T-helper 17 cell (primary cell): ENCODE measurements at places on chromosomes 5 and 9.

- peaks cover 3% of the 10 kb centered on the region for H3K4me1 ChIP-seq
- H3K27me3 ChIP-seq = peaks cover 15% of the 10 kb centered on the region
- H3K27ac ChIP-seq = no peak overlapping the region
- peaks cover 5% of the 10 kb centered on the region for H3K36me3 ChIP-seq
Measured at GRCh38 chr5:159496773-159497172, 166.5 kb upstream of the IL12B start.

GRCh38 chr5:143933451-143933850, 121.5 kb downstream of the HMHB1 start:
- no peaks in the 10 kb centered on the region for H3K27me3 ChIP-seq
- no peak overlapping the region for H3K27ac ChIP-seq
- H3K4me1 ChIP-seq = no peaks in the 10 kb centered on the region
- H3K36me3 ChIP-seq = peaks cover 4% of the 10 kb centered on the region
- no peak overlapping the region for H3K4me3 ChIP-seq
- no peak for DNase-seq

DNA sequence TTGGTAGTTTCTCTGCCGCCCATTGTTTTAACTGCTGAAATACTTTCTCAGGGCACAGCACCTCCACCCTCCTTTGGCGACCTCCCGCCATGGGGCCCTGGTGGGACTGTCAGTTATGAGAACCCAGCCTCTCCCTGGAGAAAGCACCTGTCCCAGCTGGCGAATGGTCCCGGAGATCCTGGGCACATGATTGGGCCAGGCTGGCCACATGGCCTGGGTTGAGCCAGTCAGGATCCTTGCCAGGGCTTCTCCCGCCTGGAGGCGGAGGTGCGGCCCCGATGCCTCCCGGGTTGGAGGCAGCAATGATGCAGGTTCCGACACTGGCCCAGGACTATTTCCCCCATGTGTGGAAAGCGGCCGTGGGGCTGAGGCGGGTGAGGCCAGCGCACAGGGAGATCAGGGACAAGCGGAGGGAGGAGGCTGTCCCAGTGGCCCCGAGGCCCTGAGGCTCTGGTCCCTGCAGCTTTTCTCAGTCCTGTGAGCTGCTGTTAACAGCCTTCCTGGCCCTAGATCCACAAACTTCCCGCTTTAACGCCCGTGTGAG, 13.6 kb downstream of the UNC5A start:
- peaks cover 2% of the 10 kb centered on the region for H3K36me3 ChIP-seq
- no peak overlapping the region for H3K27ac ChIP-seq
- no peak for DNase-seq
- H3K4me3 ChIP-seq = no peak overlapping the region

- peaks cover 58% of the 10 kb centered on the region for H3K4me1 ChIP-seq
- H3K36me3 ChIP-seq = peaks cover 2% of the 10 kb centered on the region
- H3K27me3 ChIP-seq = no peaks in the 10 kb centered on the region
- H3K27ac ChIP-seq = peak overlapping the region; percentile 67
- no peak for DNase-seq
- no peak overlapping the region for H3K4me3 ChIP-seq
Measured at GRCh38 chr5:96968614-96969013, 32.7 kb downstream of the LNPEP start.

GRCh38 chr5:63211448-63212132, 633.0 kb downstream of the LRRC70 start:
- no peaks in the 10 kb centered on the region for H3K4me1 ChIP-seq
- DNase-seq = no peak
- H3K4me3 ChIP-seq = no peak overlapping the region
- no peak overlapping the region for H3K27ac ChIP-seq

- H3K27me3 ChIP-seq = no peaks in the 10 kb centered on the region
- H3K36me3 ChIP-seq = no peaks in the 10 kb centered on the region
- no peak overlapping the region for H3K27ac ChIP-seq
Measured at GRCh38 chr5:32949286-32949970, 238.3 kb downstream of the NPR3 start.

- H3K27ac ChIP-seq = no peak overlapping the region
- H3K4me3 ChIP-seq = no peak overlapping the region
- peaks cover 3% of the 10 kb centered on the region for H3K4me1 ChIP-seq
- no peak for DNase-seq
- no peaks in the 10 kb centered on the region for H3K36me3 ChIP-seq
- H3K27me3 ChIP-seq = peaks cover 66% of the 10 kb centered on the region
Measured at GRCh38 chr9:115121181-115121580, 3.2 kb upstream of the TNC start.

GRCh38 chr5:51396797-51397196, 13.5 kb downstream of the ISL1 start:
- H3K4me1 ChIP-seq = no peaks in the 10 kb centered on the region
- no peak for DNase-seq
- H3K36me3 ChIP-seq = no peaks in the 10 kb centered on the region
- H3K4me3 ChIP-seq = no peak overlapping the region

DNA sequence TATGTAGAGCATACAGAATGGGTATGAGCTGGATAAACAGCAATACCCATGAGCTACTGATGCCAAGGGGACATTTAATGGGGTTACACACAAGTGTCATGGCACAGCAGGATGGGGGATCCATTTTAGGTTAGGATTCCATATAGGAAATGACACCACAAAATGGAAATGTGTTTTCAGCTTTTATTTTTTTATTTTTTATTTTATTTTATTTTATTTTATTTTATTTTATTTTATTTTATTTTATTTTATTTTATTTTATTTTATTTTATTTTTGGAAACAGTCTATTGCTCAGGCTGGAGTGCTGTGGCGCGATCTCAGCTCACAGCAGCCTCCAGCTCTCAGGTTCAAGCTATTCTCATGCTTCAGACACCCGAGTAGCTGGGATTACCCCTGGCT, 11.6 kb downstream of the ZNF474 start:
- peaks cover 17% of the 10 kb centered on the region for H3K4me1 ChIP-seq
- no peaks in the 10 kb centered on the region for H3K36me3 ChIP-seq
- H3K27ac ChIP-seq = no peak overlapping the region
- H3K4me3 ChIP-seq = no peak overlapping the region

DNA sequence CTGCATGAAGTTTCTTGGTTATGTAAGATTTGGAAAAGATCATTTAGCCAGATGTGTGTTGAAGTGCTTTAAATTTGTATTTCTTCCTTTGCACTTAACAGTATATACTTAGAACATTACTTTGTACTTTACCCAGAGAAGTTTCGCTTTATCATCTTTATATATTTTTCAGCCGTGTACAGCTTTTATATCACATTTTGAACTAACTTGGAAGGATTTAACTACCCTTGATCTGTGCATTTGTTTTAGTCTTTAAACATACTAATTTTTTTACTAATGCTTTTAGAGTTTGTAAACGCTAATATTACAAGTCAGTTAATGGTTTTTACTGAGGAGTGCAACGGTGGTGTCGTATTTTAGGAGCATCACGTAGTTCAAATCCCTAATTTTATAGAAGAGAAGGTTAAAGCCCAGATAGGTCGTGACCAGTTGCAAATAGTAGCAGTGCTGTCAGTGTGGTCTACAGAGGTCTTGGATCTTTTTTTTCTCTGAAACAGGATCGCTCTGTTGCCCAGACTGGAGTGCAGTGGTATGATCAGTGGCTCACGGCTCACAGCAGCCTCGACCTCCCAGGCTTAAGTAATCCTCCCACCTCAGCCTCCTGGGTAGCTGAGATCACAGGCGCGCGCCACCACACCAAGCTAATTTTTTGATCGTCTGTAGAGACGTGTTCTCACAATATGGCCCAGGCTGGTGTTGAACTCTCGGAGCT, 2.0 kb downstream of the MATR3 start:
- peaks cover 3% of the 10 kb centered on the region for H3K36me3 ChIP-seq
- DNase-seq = no peak
- no peaks in the 10 kb centered on the region for H3K27me3 ChIP-seq
- peak overlapping the region; percentile 96 for H3K27ac ChIP-seq
- peak overlapping the region; percentile 96 for H3K4me3 ChIP-seq

- H3K4me1 ChIP-seq = peaks cover 6% of the 10 kb centered on the region
- H3K27ac ChIP-seq = no peak overlapping the region
- no peak for DNase-seq
Measured at GRCh38 chr5:95283761-95284571, 928 bp downstream of the MCTP1 start.

DNA sequence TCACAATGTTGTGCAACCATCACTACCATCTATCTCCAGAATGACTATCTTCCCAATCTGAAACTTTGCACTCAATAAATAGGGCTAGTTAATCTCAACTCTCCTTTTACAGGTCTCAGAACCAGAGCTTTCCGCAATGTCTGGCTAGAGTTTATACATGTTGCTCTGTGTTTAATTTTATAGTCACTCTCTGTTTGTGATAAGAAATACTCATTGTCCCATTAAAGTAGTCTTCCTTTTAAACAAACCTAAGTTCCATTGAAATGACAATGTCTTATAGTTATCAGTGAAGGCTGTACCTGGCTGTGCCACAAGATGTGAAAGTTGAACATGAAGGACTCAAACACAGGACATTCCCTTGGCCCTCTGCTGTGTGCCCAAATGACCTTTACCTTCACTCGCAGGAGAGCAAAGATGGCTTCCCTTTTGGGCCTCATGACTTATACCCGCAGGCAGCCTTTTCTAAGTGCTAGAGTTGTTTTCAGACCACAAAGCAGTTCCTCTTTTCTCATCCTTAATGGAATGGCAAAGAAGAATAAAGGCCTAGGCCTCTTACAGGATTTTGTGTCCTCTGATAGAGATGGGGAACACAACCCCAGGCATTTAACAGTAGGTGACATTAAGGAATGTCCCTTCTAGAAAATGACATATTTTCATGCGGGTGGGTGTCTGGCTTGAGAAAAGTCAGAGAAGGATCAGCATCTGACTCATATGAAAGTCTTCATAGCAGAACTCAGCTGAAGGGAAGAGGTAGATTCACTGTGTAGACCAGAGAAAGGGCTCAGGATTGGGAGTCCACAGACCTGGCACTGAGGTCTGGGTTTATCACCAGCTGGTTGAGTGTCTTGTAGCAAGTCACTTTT, 69.6 kb upstream of the ATP10B start:
- no peak overlapping the region for H3K27ac ChIP-seq
- DNase-seq = no peak
- no peaks in the 10 kb centered on the region for H3K36me3 ChIP-seq
- no peaks in the 10 kb centered on the region for H3K4me1 ChIP-seq
- H3K27me3 ChIP-seq = peaks cover 15% of the 10 kb centered on the region
- H3K4me3 ChIP-seq = no peak overlapping the region

GRCh38 chr5:119411361-119412278, 40.7 kb upstream of the HSD17B4 start:
- H3K36me3 ChIP-seq = peaks cover 4% of the 10 kb centered on the region
- peak overlapping the region; percentile 90 for H3K4me3 ChIP-seq
- H3K4me1 ChIP-seq = peaks cover 15% of the 10 kb centered on the region
- H3K27me3 ChIP-seq = no peaks in the 10 kb centered on the region

- H3K27me3 ChIP-seq = peaks cover 14% of the 10 kb centered on the region
- DNase-seq = no peak
- H3K27ac ChIP-seq = no peak overlapping the region
- H3K4me1 ChIP-seq = peaks cover 6% of the 10 kb centered on the region
Measured at GRCh38 chr9:15135164-15135792, 171.7 kb downstream of the TTC39B start.

- H3K27ac ChIP-seq = no peak overlapping the region
- H3K4me3 ChIP-seq = no peak overlapping the region
Measured at GRCh38 chr5:4130819-4131218, 535.2 kb downstream of the IRX1 start.

DNA sequence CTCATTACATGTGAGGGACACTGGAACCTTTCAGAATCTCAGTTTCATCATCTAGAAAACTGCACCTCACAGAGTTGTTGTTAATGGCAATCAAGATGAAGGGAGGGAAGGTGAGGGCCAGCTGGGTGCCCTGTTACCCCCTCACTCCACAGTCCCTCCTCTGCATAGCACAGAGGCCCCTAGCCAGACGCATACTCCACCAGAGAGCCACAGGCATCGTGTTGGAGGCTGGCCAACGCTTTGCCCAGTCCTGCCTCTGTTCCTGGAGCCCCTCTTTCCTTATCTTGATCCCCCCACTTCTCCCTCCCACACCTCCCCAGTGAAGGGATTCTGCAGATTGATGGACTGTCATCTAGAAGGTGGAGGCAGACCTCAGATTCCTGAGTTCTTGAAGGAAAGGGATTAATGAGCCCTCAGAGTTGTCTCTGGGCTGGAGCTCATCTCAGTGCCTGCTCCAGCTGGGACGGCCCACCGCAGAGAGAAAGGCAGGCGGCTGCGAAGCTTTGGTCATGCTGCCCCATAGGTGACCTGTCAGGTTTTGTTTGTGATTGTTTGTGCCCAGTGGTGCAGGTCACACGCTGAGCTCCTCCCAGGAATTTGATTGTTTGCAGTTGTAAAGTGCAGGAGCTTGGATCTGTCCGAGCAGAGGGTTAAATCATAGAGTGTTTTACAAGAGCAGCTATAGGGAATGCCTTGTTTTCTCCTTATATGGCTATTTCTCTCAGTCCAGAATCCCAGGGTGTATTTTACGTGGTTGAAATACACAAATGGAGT, 487.3 kb downstream of the CCDC171 start:
- no peaks in the 10 kb centered on the region for H3K36me3 ChIP-seq
- no peaks in the 10 kb centered on the region for H3K27me3 ChIP-seq
- H3K4me1 ChIP-seq = no peaks in the 10 kb centered on the region
- no peak for DNase-seq

- H3K36me3 ChIP-seq = no peaks in the 10 kb centered on the region
- H3K4me3 ChIP-seq = peak overlapping the region; percentile 0
- H3K27ac ChIP-seq = no peak overlapping the region
Measured at GRCh38 chr5:156534085-156534484, 207.1 kb downstream of the SGCD start.
